Stimulated activated CD4-positive, alpha-beta T cell treated with anti-CD3 and anti-CD28 coated beads, TNF-alpha, amount 100 ng/mL, for 4 hours (primary cell): ENCODE measurements at places on chromosomes 7 and 10.
A peak's percentile ranks its signal among the peaks of the same experiment; 100 is the strongest.

DNA sequence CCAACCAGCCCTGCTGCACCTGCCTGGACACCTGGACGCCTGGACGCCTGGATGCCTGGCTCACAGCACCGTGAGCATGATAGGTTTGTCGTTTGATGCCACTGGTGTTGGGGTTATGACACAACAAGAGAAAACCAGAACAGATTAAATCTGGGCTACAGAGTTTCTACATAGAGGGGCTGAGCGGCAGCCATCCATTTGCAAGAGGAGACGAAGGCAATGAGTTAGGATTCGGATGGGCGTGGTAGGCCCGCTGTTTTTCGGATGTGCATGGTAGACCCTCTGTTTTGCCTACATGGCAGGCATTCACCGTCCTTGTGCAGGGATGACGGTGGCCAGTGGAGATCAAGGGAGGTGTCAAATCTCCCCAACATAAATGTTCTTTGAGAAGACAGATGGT is 121.5 kb upstream of the RNF32 start:
- DNase-seq: no peak

GRCh38 chr7:73429622-73430505 is 3.7 kb upstream of the FZD9 start:
- no peak for DNase-seq

DNA sequence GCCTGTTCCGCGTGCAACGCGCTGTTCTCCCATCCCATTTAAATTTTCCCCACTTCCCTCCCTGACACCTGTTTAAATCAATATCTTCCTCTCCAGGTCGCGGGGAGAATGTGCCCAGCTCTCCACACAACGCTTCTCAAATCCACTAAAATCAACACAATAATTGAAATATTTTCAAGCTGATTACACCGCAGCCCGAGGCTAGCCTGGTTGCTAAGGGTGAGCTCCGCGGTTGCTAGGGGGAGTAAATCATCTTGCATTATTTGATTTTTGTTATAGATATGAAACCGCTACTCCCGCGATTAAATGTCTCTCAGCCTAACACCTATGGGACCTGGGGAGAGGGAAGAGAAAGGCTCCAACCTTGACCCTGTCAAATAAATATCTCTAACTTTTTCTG is 36.2 kb downstream of the UNCX start:
- no peak for DNase-seq

GRCh38 chr7:96481796-96482195 is 159.9 kb upstream of the SLC25A13 start:
- no peak for DNase-seq

- no peak for DNase-seq
These were observed 93.6 kb downstream of the TMEM178B start for GRCh38 chr7:141167381-141167964.

GRCh38 chr10:91887272-91888076 is 21.8 kb downstream of the FGFBP3 start:
- peak; percentile 11 for DNase-seq

GRCh38 chr7:120373174-120373573 is 100.2 kb downstream of the KCND2 start:
- no peak for DNase-seq

DNA sequence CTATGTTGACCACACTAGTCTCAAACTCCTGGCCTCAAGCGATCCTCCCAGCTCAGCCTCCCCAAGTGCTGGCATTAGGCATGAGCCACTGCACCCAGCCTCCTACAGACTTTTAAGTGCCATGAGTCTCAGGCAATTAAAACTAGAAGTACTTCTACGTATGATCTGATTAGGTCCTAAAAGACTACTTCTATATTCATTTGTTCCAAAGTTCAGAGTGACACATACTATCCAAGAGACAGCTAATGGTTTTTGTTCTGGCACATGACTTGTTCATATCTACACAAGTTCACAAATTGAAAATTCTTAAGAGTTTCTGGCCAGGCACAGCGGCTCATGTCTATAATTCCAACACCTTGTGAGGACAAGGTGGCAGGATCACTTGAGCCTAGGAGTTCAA is 11.7 kb downstream of the ARHGAP19 start:
- no peak for DNase-seq

DNA sequence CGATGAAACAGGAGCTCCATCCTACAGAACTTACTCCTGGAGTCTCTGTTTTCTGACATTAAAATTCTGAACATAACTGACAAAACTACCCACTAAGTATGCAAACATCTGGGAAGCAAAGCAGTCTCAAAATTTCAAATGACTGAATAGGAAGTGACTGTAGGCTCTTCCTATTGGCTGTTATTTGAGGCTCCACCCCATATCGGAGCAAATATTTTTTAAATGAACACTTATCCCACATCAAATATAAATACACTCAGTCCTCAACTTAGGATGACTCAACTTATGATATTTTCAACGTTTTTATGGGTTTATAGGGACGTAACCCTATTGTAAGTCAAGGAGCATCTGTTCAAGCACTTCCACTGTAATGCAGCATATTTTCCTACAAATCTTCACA is 8.8 kb downstream of the HSPA12A start:
- DNase-seq: no peak

DNA sequence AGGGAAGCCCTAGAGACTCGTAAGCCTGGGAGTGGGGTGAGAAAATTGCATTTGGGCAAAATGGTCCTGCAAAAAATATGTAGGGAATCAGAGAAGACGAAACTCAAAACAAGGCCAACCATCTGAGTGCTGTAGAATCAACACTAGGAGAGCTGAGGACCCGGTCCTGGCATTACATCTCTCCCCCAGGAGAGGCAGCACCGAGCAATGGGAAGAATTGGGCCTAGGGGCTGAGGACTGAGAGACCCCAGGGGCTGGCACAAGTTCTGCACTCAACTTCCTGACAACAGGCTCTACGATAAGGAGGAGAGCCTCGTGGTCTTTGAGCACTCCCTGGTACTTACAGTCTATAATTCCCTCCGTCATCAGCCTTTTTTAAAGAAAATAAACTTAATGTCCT is 47.6 kb downstream of the BPGM start:
- no peak for DNase-seq

- no peak for DNase-seq
These were observed 30.1 kb downstream of the KLF6 start for GRCh38 chr10:3754727-3755439.

DNA sequence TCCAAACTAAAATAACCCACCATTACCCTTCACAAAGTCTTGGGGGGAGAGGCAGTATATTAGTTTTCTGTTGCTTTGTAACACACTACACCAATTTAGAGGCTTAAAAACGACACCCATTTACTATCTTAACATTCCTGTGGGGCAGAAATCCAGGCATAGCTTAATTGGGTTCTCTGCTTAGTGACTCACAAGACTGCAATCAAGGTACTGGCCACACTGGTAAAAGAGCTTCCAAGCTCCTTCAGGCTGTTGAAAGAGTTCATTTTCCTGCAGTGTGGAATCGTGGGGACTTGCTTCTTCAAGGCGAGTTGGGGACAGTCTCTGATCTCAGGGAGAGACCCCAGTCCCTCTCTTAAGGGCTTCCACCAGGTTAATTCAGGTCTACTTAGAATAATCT is 139.1 kb downstream of the XPNPEP1 start:
- DNase-seq: no peak
